Neuronal stem cell (in vitro differentiated cells): ENCODE measurements at places on chromosomes 16 and 17.

- no peak for DNase-seq
These were observed 12.4 kb upstream of the MPHOSPH6 start for GRCh38 chr16:82182266-82183003.

GRCh38 chr16:31072540-31073141 is 1.4 kb downstream of the ZNF668 start:
- peak; percentile 24 for DNase-seq

DNA sequence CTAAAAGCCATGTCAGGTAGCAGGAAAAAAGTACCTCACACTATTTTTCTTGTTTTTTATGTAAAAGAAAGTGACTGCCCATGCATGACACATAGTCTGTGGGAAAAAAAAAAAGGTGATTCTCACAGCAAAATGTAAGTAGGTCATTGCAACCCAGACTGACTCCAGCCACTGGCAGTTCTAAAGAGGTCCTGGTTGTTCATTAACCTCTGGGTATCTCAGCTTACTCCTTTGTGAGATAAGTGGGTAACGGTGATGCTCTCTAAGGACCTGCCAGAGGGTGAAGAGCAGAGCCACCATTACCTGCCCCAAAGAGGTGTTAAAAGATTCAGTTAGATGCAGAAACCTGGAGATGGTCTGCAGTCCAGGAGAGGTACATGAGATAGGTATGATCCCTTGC is 531.9 kb downstream of the GRIN2A start:
- DNase-seq, result no peak

DNA sequence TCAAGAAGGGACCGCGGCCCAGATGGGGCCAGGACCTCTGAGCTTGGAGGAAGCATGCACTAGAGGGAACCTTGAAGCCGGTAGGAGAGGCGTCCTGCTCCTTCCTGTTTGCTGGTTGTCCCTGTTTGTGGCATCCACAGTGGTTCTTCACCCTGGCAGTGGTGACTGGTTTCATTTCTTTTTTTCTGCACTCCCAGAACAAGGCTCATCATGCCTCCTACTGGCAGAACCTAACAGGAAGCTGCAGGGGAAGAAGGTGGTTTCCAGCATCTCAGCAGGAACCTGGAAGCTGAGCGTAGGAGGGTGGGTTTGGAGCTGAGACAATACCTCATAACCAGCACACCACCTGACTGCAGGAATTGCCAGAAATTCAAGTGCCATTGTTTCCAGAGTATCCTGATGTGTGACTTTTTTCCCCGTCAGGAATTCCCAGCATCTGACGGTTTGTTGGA is 5.8 kb downstream of the TMEM231 start:
- DNase-seq, result no peak

DNA sequence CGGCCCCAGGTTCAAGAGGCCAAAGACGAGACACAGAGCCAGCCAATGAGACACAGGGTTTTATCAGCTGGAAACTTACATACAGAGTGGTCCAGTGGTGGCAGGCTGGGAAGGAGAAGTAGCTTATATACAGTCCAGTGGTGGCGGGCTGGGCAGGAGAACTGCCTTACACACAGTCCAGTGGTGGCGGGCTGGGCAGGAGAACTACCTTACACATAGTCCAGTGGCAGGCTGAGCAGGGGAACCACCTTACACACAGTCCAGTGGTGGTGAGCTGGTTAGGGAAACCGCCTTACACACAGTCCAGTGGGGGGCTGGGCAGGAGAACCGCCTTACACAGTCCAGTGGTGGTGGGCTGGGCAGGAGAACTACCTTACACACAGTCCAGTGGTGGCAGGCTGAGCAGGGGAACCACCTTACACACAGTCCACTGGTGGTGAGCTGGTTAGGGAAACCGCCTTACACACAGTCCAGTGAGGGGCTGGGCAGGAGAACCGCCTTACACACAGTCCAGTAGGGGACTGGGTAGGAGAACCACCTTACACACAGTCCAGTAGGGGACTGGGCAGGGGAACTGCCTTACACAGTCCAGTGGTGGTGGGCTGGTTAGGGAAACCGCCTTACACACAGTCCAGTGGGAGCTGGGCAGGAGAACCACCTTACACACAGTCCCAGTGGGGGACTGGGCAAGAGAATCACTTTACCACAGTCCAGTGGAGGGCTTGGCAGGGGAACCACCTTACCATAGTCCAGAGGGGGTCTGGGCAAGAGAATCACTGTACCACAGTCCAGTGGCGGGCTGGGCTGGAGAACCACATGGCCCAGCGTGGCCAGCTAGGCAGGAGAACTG is 90.9 kb downstream of the GAS7 start:
- DNase-seq, result no peak

DNA sequence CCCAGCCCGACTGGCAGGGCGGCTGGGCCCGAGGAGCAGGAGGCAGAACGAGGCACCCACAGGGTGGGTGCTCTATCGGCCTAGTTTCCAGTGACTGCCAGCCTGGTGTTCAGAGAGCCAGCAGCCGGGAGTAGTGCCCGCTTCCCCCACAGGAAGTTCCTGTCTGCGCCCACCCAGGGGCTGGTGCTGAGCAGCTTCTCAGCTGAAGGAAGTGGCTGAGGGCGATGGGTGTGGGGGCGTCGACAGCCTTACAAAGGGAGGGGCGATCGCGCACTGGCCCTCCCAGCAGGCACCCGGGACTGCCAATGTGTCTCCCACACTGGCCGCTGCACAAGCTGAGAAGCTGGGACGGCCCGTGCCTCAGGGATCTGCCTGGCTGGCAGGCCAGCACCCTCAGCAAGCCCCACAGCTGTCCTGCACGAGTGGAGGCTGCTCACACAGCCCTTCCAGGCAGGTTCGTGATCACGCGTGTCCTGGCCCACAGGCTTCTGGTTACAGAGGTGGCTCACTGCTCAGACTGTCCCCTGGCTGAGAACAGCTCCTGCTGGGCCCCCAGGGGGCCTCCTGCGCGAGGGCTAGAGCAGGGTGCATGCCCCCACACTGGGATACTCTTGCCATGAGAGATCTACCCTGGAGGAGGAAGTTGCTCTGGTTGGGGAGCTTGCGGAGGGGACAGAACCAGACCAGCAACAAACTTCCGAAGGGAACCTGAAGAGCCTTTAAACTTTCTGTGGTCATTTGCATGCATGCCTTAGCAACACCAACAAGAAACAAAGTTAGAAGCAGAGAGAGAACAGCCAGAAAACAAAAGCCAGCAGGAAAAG is 2.5 kb downstream of the RNF166 start:
- DNase-seq, result no peak

DNA sequence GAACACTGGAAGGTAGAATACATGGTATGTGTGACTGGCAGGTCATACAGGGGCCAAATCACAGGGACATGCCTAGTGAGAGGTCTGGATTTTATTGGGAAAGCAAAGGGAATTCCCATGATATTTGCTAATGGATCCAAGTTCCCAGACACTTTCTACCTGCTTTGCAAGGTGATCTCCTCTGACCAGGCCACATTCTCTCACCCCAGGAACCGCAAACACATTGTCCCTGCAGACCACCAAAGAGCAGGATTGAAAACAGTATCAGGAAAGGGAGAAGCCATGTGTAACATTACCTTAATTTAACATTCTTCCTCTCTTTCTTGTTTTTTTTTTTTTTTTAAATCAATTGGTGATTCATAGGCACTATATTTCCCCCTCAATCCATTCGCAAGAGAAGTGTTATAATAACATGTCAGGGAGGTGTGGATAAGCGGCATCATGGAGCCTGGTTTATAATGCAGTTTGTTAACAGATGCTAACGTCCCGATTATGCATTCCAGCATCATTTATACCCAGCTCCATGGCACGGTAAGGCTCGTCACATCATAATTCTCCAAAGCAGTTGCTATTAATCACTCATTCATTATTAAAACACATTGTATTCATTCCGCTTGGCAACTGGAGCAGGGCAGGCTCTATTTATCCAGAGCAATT is 155.1 kb upstream of the CCL2 start:
- no peak for DNase-seq

DNA sequence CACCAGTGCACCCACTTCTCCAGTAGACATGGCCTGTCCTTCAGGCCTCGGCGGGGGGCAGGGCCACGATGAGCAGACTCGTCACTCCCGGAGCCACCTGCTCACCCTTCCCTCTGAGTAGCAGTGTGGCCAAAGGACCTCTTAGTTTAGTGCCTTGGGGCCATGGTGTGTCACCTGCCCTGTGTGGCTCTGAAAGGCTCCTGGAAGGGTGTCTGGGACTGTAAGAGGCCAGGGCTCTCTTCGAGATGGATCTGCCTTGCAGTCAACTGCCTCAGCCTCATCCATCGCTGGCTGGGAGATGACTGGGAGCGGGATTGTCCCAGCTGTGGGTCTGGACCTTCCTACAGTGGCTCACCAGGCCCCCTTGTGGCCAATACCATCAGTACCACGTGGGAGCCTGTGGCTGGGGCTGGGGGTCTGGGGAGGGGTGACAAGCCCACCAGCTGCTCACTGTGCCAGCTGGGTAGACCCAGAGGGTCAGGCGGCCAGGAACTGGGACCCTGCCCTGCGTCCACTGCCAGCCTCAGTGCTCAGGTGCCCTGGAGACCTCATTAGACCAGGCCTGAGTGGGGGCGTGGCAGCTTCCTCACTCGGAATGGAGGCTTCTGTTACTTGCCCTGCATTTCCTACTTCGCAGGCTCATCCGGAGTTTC is 133.4 kb downstream of the OR1D5 start:
- peak; percentile 64 for DNase-seq

DNA sequence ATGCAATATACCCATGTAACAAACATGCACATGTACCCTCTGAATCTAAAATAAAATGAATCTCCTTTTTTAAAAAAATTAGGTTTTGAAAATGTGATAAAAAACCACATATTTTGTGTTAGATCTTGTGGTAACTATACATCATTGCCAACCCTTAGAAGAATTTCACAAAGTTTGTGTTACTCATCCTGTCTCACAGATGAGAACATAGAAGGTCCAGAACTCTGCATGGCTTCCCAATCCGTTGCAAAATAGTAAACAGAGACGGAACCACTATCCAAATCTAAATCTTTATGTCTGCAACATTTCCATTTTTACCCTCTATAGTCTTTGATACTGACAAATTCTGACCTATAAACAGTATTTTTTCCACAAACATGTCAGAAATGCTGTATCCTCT is 759.9 kb downstream of the KCNJ2 start:
- DNase-seq, result no peak

GRCh38 chr17:56762144-56762543 is 71.6 kb downstream of the C17orf67 start:
- DNase-seq, result no peak

DNA sequence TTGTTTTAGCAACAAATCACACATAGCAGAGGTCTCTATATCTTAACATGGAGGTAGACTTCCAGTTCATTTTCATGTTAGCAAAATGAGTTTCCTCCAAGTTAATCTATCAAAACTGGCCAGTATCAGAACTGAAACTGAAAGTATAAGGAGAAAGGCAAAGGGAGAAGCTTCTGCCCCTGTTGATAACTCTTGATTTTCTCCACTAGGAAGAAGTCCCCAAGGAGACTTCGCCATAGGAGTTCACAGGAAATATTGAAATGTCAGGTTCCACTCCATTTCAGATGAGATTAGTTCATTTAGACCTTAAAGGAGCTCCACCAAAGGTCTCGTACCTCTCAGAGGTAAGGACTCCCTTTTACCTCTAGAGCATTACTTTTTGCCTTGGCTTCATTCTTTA is 1.2 kb upstream of the OGFOD3 start:
- DNase-seq, result no peak

DNA sequence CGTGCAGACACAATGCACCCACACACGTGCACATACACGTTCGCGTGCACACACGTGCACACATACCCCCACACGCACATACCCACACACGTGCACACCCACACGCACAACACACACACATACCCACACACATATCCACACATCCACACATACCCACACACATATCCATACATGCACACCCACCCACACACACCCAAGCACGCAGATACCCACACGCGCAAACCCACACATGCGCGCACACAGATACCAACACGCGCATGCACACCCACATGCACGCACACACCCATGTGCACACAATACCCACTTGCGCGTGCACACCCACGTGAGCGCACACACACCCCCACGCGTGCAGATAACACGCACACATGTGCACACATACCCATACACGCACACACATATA is 26.8 kb upstream of the PVALEF start:
- no peak for DNase-seq

- DNase-seq, result no peak
These were observed 33.9 kb downstream of the NXN start for GRCh38 chr17:945672-946071.

DNA sequence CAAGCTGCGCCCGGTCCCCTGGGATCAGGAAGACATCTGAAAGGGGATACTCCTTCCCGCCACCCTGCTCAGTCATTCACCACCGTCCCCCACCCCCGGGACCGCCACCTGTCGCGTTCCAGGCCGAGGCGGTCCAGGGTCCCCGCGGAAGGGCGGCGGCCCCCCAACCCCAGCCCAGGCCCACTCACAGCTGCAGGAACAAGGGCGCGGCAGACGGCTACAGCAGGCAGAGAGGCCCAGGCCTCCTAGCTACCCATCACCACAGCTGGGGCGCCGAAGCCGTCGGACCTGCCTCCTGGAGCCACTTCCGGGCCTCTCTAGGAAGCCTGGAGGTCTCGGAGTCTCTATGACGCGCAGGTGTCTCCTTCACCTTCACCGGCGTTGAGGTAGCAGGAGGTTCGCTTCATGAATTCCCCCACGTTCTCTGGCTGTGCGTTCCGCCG is at the start of gene SDR42E1:
TSS of gene SDR42E1 (minus strand) at position 272 of the 443 bp plus-strand sequence. CDS start 10,612 bp downstream, outside the sequence.
- no peak for DNase-seq

DNA sequence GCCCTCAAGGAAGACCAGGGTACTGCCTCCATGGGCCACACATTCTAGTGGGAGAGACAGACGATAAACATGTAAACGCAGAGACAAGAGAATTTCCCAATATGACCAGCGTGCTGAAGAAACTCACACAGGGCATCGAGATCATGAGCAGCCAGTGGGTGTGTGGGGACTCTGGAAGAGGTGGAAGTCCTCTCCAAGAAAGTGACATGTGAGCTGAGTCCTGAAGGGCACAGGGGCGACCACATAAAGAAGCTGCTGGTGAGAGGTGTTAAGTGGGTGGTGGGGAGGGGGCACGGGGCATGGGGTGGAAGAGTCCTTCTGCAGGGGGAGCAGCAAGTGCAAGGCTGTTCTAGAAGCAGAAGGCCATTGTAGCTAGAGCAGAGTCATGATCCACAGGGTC is 21.0 kb upstream of the RAP1GAP2 start:
- no peak for DNase-seq

GRCh38 chr17:42010898-42011516 is 6.2 kb downstream of the DNAJC7 start:
- no peak for DNase-seq

DNA sequence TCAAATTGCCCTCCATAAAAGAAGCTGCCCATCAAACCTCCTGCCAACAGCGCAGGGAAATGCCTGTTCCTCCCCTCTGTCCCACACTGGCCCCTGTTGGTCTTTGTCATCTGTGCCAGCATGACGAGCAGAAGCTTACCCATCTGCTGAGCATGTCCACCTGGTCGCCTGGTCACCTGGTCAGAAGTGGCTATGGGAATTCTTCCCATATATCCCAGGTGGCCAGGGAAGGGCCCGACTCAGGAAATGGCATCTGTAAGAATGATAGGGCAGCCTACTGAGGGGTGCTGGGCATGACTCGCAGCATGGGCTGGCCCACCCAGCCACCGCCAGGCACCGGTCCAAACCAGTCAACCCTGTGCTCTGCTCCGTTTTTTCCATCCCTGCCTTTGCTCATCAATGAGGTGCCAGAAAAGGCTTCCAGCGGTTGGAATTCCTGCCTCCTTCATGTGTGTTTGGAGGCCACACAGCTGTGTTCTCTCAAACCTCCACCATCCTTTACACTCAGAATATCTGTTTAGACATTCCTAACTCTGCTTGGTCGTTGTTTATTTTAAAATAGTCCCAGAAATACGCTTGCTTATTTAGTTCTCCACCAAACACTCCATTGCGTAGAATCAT is 145.2 kb downstream of the CLEC16A start:
- DNase-seq, result no peak

- DNase-seq, result no peak
These were observed 49.9 kb downstream of the XYLT1 start for GRCh38 chr16:17420816-17421215.
